ENCODE measurements at places on chromosomes 5 and 9. TPM values are rescaled to one million over a fixed set of nuclear protein-coding genes. Genes with fewer than 3 reads are reported as not detected.

CKMT2 gene
- 0.18 TPM for total RNA-seq

PCDHB9 gene
- total RNA-seq, result 15.2 TPM

TIFAB gene
- total RNA-seq, result not detected

SH3TC2 gene
- total RNA-seq, result 0.13 TPM

HRCT1 gene
- total RNA-seq, result 0.87 TPM

FOXD4L6 gene
- total RNA-seq, result not detected

SEC24A gene
- total RNA-seq, result 17.6 TPM

Data from endothelial cell (in vitro differentiated cells).